ENCODE measurements at places on chromosomes 4 and X.
A peak's percentile ranks its signal among the peaks of the same experiment; 100 is the strongest.

- no peak for DNase-seq
Observed at GRCh38 chrX:8849458-8849857, 48.3 kb upstream of the FAM9A start.

- DNase-seq, result peak; percentile 77
Observed at GRCh38 chr4:163243297-163243981, 76.7 kb upstream of the NAF1 start.

GRCh38 chr4:110823251-110823650, 200.4 kb upstream of the PITX2 start:
- no peak for DNase-seq

- no peak for DNase-seq
Observed at GRCh38 chr4:105950701-105951100, 55.4 kb downstream of the NPNT start.

- DNase-seq, result no peak
Observed at GRCh38 chr4:122229857-122230256, 77.7 kb downstream of the BLTP1 start.

DNA sequence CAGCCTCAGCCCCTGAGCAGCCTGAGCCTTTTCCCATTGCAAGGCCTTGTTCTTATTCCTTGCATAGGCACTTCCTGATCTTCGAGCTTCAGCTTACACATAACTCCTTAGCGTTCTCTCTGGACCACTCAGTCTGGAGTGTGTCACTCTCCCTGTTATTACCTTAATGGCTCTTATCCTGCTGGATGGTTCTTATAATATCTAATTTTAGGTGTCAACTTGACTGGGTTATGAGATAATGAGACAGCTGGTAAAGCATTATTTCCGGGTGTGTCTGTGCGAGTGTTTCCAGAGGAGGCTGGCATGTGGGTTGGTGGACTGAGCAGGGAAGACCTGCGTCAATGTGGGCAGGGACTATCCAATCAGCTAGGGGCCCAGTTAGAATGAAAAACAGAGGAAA, 75.7 kb downstream of the HAUS3 start:
- DNase-seq, result no peak

- DNase-seq, result peak; percentile 30
Observed at GRCh38 chr4:70930530-70931256, 28.5 kb downstream of the MOB1B start.

DNA sequence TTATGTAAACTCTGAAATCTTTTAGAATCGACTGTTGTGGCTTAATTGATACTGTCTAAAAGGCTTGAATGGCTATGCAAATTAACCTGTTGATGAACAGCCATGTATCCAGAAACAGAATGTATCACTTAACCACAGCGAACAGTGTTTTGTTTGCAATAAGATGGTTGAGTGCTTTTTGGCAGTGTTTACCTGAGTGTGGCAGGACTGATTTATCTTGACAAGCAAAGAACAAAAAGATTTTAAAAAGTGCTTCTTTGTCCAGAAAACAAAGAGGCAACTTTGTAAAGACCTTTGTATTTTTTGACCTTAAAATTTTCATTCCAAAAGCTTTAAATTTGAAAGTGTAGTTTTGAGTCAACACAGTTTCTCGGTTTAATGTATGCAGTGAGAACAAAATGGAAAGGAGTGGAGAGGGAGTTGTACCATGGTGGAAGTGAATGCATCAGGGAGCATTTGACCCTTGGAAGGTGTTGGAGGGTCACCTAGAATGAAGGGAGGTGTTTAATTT, 18.0 kb downstream of the ARHGAP10 start:
- DNase-seq, result no peak

DNA sequence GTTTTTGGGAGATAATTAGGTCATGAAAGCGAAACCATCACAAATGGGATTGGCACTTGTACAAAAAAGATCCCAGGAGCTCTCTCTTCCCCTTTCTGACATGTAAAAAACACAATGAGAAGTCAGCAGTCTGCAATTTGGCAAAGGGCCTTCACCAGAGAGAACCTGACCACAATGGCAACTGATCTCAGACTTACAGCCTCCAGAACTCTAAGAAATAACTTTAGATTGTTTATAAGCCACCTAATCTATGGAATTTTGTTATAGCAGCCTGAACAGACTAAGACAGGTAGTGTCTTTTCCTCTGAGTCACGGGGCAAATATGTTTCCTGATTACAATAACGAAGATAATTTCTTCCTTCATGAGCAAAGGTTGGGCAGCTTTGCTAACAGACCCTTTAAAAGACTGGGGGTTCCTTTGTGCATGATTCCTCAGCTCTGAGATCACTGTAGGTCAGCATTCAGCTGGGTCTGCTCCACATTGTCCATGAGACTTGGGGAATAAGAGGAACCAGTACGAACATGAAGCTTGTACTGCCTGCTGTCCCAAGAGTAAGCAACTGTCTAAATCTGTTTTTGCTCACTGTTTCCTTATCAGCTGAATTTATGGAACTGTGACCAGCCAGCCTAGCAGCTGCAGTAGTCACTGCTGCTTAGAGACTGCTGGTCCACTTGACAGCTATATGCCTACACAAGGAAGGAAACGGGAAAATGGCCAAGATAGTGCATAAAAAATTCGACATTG, 191.6 kb downstream of the ANAPC10 start:
- DNase-seq, result peak; percentile 82

GRCh38 chr4:88720451-88721428, 23.1 kb upstream of the NAP1L5 start:
- DNase-seq, result no peak

DNA sequence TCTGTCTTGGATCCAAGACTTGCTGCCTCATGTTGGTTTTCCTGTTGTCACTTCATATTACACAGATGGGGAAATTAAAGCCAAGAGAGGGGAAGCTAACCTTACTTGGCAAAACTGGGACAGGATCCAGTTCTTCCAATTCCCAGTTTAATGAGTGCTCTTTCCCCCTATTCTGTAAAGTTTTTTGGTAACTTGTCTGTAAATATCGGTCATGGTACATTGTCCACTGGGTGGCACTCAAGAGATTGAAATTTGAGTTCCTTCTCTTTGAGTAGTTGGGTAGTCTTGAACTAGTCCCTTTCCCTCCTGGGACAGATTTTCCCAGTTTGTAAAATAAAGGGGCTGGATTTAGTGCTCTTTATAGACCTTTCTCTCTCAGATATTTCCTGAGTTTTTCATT, 12.4 kb upstream of the EOLA2 start:
- peak; percentile 60 for DNase-seq

GRCh38 chr4:151753056-151753455, 7.8 kb downstream of the GATB start:
- DNase-seq, result no peak

GRCh38 chrX:68703846-68704245, 56.4 kb downstream of the STARD8 start:
- no peak for DNase-seq

- DNase-seq, result peak; percentile 81
Observed at GRCh38 chr4:120071192-120071795, 4.6 kb upstream of the MAD2L1 start.

DNA sequence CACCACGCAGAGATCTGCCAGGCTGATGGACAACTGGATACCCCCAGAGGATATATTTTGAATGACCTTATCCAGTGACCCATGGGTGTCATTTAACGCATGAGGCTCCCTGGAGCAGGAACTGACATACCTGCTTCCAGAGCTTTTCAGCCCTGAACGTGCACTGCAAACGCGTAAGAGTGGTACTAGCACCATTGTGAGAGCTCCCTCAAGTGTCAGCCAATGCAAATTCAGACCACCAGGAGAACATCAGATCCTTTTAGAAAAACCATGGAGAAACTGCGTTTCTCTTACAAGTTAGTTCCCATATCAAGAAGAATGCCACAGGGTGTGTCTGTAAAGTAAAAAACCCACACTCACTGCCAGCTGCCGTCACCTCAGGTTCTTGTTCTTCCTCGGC, 7.3 kb downstream of the TREX2 start:
- DNase-seq, result peak; percentile 44

- DNase-seq, result no peak
Observed at GRCh38 chrX:98962996-98963395, 1447.1 kb downstream of the PCDH19 start.

- DNase-seq, result no peak
Observed at GRCh38 chr4:139916041-139916440, 237.9 kb downstream of the MAML3 start.

GRCh38 chr4:125481334-125482045, 166.7 kb downstream of the FAT4 start:
- DNase-seq, result no peak

DNA sequence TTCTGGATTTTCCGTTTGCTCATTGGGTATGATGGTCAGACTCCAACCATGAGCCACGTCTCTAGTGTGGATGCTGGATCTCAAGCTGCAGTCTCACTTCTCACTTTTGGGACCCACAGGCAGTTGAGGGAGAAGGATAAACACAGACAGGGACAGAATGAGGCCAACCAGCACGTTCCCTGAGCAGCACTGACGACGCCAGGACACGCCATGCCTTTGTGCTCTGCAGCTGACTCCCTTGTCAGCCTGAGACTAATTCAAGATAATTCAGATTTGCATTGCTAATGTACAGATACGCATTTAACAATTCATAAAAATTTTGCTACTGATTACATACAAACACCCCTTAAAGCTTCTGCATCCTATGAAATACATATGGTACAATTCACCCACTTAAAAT, 106.5 kb downstream of the FAM193A start:
- DNase-seq, result no peak

GRCh38 chr4:81919223-81919622, 447.5 kb upstream of the RASGEF1B start:
- DNase-seq, result peak; percentile 61

DNA sequence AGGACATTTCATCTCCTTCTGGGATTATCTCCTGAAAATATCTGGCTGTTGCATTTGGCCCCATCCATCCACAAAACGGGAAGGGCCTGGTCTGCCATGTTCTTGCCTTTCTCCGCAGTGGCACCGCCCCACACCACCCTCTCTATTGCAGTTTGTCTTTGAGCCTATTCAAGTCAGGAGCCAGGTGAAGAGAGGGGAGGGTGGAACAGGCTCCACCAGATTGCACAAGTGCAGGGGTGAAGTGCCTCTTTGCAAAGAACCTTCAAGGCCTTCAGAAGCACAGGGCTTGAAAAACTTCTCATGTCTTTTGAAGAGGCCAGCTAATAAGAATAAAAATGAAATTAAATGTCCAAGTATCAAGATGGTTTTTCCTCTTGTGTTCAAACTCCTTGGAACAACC, 28.7 kb downstream of the RS1 start:
- DNase-seq, result no peak

DNA sequence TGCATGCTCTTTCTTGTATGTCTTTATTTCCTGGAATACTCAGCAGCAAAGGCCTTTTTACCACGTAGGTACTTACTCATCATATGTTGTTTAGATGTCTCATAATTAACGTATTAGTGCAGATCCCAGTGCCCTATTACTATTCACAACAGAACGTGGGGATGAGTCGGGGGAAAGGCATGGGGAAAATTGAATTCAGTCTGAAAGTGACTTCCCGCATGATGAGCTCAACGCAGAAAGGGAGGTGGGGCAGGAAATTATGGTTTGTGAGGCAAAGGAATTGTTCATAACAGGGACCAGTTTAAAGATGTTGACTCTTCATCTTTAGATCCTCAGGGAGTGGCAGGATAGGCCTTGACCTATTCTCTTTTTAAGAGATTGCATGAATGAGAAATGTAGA, 2.0 kb upstream of the TMPRSS11D start:
- no peak for DNase-seq

DNA sequence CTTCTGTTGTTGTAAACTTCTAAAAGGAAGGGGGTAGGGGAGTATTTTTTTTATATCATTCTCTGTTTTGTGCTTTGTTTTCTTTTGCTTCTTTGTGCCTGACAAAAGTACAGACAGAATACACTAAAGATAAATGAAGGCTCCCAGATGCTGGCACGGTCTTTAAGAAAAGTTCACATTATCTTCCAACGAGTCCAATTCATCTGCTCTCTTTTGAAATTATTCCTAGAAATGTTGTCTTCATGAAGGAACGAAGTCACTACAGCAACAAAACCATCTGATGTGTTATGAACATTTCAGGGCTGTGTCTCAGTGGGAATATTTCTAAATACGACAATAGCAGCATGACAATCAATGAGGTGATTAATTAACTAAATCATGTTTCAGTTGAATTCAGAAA, 813.8 kb upstream of the HTR2C start:
- DNase-seq, result no peak

GRCh38 chr4:123168812-123169211, 227.8 kb upstream of the SPRY1 start:
- no peak for DNase-seq
